ENCODE measurements at places on chromosomes 4 and X. TPM values are rescaled to one million over a fixed set of nuclear protein-coding genes. Genes with fewer than 3 reads are reported as not detected.

The PDZD4 gene
- total RNA-seq = 3.6 TPM

The PAGE2B gene
- total RNA-seq = not detected

The ARSJ gene
- total RNA-seq = 5.0 TPM

The CT45A1 gene
- not detected for total RNA-seq

The LARP1B gene
- 12.4 TPM for total RNA-seq

The GPM6B gene
- total RNA-seq = 0.11 TPM

The VGLL1 gene
- not detected for total RNA-seq

The TRPC5OS gene
- not detected for total RNA-seq

The FHIP1A gene
- 0.18 TPM for total RNA-seq

The LUZP4 gene
- not detected for total RNA-seq

The MAGEA8 gene
- total RNA-seq = not detected

The SPANXD gene
- not detected for total RNA-seq

The AMBN gene
- total RNA-seq = not detected

The NLGN3 gene
- 1.3 TPM for total RNA-seq

The BST1 gene
- total RNA-seq = 17.0 TPM

The SORCS2 gene
- 5.6 TPM for total RNA-seq

The PRDM5 gene
- total RNA-seq = 3.5 TPM
